ENCODE measurements at places on chromosomes 1 and 21.

DNA sequence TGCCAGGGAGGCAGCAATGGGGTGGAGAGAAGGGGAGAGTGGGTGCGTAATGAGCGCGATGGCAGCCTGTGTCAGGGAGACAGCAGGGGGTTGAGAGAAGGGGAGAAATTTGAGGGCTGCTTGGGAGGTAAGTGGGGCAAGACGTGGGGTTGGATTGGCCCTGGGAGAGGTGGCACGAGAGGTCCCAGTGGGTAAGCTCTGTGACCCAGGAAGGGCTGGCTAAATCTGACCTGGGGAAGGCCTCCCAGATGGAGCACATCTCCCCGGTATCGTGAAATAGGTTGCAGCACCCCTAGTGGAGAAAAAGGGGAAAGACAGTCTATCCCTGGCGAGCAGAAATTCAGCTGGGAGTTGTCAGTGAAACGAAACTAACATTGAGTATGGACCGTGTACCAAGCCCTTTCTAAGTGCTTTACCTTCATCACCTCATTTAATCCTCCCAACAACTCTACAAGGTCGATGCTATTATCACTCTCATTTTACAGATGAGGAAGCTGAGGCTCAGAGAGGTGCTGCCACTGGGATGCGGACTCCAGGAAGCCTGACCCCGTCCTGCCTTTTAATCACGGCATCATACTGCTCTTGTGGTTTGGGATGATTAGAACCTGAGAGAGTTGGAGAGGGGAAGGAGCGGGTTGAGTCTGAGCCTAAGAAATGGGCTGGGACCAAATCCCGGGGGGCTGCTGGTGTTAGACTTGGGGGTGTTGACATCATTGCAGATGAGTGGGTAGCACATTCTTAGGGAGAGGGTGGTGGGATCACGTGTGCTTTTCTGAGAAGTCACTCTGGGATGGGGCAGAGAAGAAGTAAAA lies 56.6 kb upstream of the RPL11 start:
- peak; percentile 78 for DNase-seq

GRCh38 chr1:236150986-236151385 lies 8.6 kb downstream of the GPR137B start:
- DNase-seq = no peak

DNA sequence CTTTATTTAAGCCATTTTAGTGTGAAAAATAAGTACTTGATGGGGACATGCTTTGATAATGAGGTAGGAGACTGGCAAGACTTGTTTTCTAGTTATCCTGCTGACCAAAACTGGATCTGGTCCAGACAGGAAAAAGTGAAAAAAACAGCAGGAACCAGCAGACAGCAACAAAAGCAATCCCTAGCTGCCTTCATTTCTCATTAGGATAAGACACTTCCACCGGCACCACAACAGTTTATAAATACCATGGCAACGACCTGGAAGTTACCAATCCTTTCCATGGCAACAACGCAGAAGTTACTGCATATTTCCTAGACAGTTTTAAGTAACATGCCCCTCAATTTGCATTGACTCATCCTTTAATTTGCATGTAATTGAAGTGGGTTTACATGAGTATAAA lies 993.8 kb upstream of the NCAM2 start:
- DNase-seq = no peak

GRCh38 chr1:98176414-98176813 lies 255.6 kb upstream of the DPYD start:
- DNase-seq = no peak

DNA sequence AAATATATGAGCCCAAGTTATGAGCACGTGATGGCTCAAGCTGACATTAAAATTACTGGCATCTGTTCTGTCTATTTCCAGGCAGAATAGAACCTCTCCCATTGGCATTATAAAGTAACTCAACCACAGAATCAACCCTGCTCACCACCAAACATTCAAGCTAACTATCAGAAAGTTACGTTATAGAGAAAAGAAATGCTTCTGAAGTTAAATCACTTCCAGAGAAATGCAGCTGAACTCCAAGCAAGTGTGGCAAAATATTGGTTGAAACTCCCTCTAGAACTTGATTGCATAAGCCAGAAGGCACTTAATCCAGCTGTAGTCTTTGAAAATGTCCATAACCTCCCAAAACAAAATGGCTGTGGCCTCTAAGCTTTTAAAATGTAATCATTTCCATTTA lies 36.2 kb upstream of the UBE2U start:
- no peak for DNase-seq

GRCh38 chr1:201500670-201501120 lies 6.2 kb downstream of the CSRP1 start:
- DNase-seq = no peak

- peak; percentile 53 for DNase-seq
Observed at GRCh38 chr1:119582801-119583200, 65.3 kb downstream of the ZNF697 start.

GRCh38 chr1:241507189-241507863 lies 12.2 kb downstream of the FH start:
- DNase-seq = no peak

- DNase-seq = peak; percentile 14
Observed at GRCh38 chr1:86515597-86515996, 31.3 kb upstream of the CLCA4 start.

DNA sequence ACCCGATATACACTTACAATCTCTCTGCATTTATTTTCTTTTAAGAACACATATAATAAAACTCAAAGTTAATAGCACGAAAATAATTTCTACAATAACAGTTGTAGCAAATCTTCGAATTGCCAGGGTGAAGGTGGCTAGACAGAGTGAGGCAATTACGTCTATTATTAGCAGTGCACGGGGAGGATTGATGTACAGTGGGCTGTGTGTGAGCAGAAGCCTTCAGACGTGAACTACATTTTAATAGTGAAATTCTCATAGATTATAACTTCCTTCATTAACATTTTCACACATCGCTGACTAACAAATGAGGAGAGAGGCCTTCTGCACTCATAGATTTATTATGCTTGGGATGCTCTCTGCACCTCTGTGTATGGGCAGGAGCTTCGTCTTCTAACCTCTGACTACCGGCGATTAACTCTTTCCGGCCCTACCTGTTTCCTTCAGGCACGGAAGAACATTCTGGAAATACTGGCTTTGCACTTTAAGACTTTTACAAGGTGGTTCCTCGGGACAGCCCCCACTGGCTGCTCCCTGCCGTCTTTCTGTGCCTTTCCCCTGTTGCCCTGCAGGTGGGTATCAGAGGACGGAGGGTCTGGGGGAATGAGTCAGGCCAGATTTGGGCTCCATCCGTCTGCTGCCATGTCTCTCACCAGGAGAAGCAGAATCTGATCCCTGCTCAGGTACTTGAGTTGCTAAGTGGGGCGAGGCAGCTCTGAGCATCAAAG lies 200.5 kb downstream of the CAMTA1 start:
- no peak for DNase-seq

GRCh38 chr1:26848941-26849774 lies 13.8 kb upstream of the SFN start:
- DNase-seq = no peak

- no peak for DNase-seq
Observed at GRCh38 chr1:239616673-239617072, 230.3 kb downstream of the CHRM3 start.

- DNase-seq = no peak
Observed at GRCh38 chr1:66315671-66316070, 218.3 kb upstream of the SGIP1 start.

- no peak for DNase-seq
Observed at GRCh38 chr21:44548381-44548780, 2.9 kb downstream of the KRTAP10-2 start.

- DNase-seq = no peak
Observed at GRCh38 chr1:104991702-104992101, 1242.0 kb downstream of the AMY1C start.

DNA sequence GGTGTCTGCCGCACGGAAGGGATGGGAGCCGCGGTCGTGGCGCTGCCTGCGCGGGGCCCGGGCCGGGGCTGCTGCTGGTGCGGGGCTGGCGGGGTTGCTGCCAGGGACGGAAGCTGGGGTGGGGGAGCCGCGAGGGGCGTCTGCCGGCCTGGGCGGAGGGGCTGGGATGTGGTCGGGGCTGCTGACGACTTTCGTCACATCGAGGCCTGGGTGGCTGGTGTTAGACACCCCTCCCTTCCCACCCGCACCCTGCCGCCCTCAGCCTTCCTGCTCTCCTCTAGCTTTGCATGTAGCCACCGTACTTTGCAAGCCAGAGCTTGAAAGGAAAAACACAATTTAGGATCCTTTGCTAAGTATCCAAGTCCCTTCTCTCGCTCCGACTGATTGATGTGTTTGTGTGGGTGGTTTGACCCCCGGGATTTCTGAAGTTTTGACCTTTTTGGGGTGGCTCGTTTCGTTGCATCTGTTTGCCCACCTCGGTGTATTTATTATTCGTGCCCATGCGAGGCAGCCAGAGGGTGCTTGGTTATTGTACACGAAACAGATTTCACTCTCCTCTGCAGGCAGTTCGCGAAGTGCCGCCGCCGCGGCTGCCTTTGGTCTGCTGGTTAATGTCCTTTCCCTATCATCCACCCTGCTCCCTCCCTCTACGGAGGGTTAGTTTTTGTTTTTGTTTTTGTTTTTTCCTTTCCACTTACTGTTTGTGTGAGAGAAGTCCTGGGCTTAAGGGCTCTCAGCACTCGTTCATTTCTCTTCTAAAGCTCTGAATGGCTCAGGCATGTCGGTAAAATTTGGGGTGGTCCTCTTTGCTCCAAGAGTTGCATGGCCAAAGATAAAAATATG lies 868 bp downstream of the C1orf21 start:
- peak; percentile 22 for DNase-seq

- DNase-seq = no peak
Observed at GRCh38 chr1:58979677-58980076, 195.8 kb upstream of the JUN start.

GRCh38 chr1:18974005-18974404 lies 17.5 kb upstream of the IFFO2 start:
- no peak for DNase-seq

GRCh38 chr1:117534995-117535467 lies 70.8 kb upstream of the TENT5C start:
- peak; percentile 50 for DNase-seq

DNA sequence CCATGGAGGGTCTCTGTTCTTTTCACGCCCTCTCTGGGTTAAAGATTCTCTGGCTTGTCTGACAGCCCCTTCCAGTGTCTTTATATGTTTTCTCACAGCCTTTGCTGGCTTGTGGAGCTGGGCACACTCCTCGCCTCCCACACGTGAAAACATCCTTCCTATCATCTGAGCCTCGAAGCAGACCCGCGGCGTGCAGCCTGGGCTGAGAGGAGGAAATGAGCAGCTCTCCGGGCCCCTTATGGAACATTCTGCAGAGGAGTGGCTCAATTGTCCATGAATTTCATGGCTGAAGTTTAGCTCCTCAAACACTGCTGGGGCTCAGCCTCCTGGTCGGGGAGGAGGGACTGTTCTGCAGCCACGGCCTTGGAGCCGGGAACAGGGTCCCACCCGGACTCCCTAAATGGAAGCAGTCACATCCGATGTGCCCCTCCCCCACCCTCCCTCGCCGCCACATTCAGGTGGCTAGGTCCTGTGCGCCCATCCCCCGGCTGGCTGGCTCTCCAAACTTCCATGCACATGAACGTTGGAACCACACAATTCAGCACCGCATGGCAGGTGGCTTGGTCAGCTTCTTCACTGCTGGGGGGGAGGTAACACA lies 15.1 kb upstream of the PDE9A start:
- DNase-seq = no peak

DNA sequence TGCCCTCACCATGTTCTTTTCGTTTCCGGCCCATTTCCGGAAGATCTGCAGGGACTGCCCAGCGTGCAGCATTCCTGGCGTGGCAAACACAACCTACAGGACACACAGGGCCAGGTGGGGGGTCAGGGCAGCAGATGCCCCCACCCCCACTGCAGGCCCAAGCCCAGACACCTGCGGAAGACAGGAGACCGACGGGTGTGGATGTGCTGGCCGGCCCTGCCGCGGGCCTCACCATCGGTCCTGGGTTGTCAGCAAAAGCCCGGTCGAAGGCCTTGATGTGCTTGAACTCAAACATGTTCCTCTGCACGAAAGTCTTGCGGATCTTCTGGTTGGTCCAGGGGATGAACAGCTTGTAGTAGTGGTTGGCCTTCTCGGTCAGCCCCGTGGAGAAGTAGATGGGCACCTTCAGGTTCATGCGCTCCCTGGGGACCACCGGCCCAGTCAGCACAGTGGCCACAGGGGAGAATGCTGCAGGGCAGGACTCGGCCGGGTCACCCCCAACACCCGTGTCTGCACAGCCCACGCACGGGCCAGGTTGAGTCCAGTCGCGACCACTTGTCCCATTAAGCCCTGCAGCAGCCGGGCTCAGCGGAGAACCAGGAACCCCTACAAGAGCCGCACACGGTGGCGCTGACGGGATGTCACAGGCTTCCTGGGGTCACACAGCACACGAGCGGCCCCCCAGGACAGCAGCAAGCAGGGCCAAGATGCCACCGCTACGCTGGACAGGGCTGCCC lies 5.3 kb downstream of the PUSL1 start:
- no peak for DNase-seq

DNA sequence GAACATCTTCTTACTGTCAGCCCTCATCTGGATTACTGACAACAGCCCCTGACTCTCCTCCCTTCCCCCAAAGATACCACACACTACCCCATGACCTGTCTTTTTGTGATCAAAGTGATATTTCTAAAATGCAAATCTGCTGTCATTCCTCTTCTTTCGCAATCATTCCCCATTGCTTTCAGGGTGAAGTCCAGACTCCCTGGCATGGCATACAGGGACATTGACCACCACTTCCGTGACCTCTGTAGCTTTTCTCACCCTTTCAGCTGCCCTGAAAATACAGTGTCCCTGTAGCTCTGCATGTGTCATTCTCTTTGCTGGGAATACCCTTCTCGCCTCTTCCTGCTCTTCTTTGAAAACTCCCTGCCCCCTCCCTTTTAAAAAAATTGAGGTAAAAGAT lies 4.1 kb downstream of the SERINC2 start:
- no peak for DNase-seq

DNA sequence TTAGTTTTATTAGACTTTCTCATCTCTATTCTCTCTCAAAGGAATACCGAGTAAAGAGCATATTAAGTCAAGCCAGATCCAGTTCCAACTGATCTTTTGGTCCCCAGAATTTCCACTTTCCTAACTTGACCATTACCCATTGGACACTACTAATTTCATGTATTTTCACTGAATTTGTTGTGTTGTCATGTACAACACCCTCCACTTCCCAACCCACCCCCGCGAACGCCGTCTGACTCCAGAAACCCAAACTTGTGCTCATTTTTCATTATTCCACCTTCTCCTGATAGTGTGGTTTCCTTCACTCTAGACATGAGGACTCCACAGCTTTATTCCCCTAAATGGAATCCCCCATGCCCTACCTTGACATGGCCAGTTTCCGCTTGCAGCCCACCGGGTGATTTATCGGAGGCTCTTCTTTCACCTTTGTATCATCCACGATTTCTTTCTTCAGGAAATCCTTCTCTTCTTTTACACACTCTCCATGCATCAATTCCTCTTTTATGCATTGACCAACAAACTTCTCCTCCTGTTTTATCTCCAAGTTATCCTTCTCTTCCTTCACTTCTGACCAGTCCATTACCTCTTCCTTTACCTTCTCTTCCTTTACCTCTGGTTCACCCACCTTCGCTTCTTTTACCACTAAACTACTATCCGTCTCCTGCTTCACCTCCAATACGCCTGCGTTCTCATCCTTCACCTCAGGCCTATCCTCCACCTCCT lies 805 bp downstream of the ZNHIT6 start:
- DNase-seq = peak; percentile 5

Data from activated naive CD4-positive, alpha-beta T cell treated with anti-CD3 and anti-CD28 coated beads for 36 hours (primary cell).